ENCODE measurements at places on chromosomes 12 and 14. TPM values are rescaled to one million over a fixed set of nuclear protein-coding genes. Genes with fewer than 3 reads are reported as not detected.

- DNase-seq = no peak
Observed at GRCh38 chr12:127779301-127780045, 487.5 kb upstream of the TMEM132C start.

DNA sequence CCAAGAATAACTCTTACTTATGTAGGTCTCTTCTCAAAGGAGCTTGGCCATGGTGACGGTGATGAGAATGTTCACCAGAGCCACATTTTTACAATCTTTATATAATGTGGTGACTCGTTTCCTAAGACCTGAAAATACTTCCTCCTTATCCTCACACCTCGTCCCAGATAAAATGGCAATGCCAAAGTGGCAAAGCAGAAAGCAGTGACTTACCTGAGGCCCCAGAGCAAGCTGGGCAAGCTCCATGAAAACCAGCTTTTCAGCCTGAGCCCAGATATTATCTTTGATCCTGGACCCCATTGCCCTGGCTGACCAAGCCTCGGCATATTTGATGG is 173.6 kb upstream of the PRMT8 start:
- no peak for DNase-seq

GRCh38 chr12:89649820-89650219 is 58.8 kb downstream of the ATP2B1 start:
- DNase-seq = no peak

DNA sequence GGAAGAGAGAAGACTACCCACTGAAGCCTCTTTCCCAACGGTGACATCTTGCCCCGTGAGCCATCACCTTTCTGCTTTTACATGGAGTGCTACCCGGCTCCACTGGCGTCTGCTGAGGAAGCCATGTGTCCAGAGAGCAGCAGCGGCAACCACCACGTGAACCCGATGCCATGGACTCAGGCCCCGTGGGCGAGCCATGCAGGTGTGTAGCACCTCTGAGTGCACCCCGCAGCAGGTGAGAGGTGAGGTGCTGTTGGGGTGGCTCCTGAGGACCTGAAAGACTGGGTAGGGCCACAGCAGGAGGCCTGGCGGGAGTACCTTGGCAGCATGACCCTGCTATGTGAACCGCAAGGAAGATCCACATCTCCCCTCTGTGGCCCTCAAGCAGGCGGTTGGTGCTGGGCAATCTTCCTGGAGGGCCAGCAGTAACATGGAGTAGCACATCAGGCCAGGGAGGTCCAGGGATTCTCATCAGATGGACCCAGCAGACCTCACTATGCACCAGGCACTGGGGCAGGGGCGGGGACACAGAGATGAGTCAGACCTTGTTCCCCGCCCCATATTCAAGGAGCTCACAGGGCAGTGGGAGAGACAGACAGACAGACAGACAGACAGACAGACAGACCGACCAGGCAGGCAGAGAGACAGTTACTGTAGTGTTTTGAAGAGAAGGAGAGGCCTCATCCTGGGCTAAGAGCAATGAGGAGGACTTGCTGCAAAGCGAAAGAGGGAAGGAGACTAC is 129.6 kb downstream of the PAPOLA start:
- no peak for DNase-seq

- DNase-seq = no peak
Observed at GRCh38 chr14:56899829-56900228, 89.5 kb upstream of the OTX2 start.

DNA sequence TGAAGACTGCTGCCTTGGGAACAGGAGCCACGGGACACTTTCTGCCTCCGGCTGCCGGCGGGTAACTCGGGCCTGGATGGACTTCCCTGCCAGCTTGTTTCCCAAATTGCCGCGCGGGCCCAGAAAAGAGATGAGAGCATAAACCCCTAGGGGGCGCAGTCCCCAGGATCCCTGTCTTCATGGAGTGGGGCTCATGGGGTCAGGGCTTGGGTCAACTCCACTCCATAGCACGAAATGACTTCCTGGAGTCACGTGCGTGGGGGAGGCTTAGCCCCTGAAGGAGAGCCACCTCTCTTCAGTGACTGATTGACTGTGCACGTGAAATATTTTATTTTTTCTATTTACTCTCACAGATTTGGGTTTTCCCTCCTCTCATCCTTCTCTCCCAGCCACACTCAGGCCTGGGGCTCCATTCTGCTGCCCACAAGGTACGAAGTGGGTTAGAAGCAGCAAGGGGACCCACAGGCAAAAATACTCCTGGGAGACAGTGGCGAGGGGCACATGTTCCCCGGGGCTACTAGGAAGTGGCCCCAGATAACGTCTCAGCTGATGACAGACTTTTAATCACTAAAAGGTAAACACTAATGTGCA is 10.0 kb downstream of the PGF start:
- DNase-seq = peak; percentile 14

DNA sequence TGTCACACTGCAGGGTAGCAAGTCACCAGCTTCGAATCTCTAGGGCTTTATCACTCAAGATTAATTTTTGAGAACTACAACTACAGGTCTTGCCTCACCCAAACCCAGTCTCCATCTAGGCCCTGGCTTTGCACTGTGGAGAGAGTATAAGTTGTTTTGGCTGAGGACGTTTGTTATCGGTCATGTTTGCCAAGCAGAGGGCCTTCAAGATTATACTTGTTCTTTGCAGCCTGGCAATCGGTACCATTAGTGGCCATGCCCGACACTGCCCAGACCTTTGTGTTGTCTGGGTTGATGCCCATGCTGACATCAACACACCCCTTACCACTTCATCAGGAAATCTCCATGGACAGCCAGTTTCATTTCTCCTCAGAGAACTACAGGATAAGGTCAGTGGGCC is 25.7 kb downstream of the ARG2 start:
- DNase-seq = no peak

- no peak for DNase-seq
Observed at GRCh38 chr14:89674936-89675335, 257.9 kb upstream of the FOXN3 start.

- DNase-seq = no peak
Observed at GRCh38 chr14:66076176-66076575, 410.0 kb upstream of the CCDC196 start.

DNA sequence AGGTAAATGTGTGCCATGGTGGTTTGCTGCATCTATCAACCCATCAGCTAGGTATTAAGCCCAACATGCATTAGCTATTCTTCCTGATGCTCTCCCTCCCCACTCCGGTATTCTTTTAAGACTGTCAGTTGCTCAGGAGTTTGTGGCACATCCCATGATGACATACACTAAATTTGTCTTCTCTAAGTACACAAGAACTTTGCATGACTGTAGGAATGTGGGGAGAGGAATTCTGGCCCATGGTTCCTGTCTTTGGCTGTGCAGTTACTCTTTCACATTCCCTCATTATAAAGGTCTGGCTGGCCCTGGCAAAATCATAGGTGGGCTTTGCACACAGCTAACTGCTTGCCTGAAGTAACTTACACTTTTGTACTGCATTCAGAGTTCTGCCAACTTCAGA is 30.3 kb downstream of the HMGA2 start:
- no peak for DNase-seq

DNA sequence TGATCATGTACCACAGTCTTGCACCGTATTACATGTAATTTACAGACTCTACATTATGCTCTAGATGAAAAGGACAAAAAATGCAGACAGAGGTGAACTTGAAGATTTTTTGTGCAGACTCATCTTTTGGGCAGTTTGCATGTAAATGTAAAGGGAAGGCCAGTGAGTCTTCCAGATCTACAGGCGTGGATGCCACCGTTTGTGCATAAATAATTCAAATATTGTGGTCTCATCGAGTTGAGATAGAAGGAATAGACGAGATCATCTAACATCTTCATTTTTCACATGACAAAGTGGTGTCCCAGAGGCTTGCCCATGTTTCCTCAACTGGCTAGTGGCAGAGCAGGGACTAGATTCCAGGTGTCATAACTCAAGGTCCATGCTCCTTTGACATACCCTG is 125.2 kb downstream of the ALX1 start:
- DNase-seq = no peak

DNA sequence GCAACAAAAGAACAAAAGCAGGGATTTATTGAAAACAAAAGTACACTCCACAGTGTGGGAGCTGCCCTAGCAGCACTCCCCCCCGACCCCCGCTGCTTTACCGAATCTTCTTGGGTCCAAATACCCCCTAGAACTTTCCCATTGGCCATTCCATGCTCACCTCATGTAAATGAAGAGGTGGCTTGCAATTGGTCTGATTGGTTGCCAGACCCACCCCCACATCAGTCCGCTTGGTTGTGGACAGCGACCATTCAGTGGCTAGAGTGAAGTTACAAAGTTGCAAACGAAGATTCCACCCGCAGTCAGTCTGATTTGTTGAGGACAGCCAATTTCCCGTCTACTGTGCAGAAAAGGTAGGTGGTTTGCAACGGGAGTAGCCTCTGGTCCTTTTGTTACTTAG is 3.9 kb downstream of the STYX start:
- DNase-seq = no peak

DNA sequence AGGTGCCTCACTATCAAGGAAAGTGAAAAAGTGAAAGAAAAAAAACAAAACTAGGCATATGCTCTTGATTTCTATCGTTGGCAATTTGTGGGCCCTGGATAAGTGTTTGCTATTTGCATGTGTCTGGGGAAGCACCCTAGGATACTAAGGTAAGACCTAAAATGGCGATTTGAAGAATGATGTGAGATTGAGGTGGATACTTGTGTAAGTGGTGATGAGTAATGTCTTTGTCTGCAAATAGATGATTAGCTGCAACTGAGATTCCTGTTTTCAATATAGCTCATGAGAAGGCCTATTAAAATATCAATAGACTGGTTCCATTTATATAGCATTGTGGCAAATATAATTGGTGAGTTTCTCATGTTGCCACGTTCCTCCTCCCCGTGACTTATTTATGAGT is 261.7 kb downstream of the NEDD1 start:
- DNase-seq = no peak

DNA sequence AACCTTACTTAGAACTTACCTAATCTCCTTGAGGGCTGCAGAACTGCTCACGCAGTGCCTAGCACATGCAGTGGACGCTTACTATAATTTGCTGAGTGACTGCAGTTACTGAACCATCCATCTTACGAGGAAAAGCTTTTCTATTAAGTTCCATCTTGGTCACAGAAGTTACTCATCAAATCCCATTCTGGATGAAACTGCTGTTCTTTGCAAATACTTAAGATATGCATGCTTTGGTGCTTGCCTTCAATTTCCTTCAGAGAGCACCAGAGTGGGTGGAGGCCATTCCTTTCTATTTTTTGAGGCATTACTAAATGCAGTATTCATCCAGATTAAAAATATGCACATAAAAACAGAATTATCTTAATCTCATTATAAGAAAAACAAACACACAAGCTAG is 17.7 kb upstream of the PELI2 start:
- no peak for DNase-seq

GRCh38 chr14:24067133-24068082 is 4.0 kb upstream of the CPNE6 start:
- no peak for DNase-seq

GRCh38 chr14:34330846-34331245 is 131.2 kb downstream of the SPTSSA start:
- no peak for DNase-seq

DNA sequence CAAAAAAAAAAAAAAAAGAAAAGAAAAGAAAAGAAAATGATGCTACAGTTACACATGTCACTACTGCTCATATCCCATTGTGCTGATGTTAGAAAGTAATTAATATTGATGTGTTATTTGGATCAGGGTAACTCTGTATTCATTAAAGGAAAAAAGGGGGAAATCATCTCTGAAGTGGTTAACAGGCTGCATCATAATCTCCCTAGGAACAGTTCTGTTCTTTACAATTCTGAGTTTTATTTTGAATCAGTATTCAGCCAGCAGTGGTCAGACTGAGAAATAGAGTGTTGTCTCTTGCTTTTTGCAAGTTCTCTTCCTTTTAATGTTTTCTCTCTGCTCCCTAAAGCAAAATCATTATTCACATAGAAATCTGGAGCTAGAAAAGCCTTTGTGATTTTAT is 128.6 kb upstream of the CRY1 start:
- DNase-seq = no peak

- peak; percentile 71 for DNase-seq
Observed at GRCh38 chr12:116525418-116526001, 33.7 kb upstream of the MAP1LC3B2 start.

DNA sequence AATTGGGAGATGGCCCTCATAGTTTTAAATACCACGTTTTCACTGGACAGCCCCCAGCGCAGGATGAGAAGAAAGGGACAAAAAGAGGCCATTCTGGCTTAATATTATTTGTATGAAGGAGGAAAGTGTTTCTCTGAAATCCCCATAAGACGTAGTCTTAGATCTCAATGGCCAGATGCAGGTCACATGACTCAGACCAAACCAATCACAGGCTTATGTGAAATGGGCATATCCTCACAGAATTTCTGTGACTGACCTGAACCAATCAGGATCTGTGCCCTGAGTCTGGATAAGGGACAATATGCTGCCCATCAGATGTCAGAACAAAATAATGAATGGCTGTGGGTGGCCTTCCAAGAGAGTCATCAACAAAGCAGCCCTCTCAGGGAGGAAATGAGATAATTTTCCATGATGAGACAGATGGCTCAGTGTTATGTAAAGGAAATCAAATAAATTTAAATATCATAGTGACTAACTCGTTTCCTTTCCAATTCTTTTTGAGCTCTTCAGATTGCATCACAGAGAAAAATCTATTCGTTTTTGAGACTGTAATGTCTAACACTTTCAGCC is 1009.5 kb upstream of the TMEM132C start:
- DNase-seq = peak; percentile 26

- DNase-seq = no peak
Observed at GRCh38 chr12:42976620-42977019, 387.1 kb upstream of the PRICKLE1 start.

DNA sequence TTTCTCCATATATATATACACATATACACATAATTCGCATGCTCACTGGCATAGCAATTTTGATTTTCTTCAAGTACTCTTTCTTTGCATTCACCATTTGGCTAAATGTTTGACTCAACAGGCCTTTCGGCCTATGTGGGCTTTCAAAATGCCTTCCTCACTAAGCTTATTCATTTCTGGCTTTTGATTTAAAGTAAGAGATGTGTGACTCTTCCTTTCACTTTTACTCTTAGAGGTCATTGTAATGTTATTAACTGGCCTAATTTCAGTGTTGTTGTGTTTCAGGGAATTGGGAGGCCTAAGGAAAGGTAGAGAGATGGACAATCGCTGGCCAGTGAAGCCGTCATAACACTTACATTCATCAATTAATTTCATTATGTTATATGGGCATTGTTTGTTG is 14.5 kb upstream of the KLRD1 start:
- DNase-seq = no peak

DNA sequence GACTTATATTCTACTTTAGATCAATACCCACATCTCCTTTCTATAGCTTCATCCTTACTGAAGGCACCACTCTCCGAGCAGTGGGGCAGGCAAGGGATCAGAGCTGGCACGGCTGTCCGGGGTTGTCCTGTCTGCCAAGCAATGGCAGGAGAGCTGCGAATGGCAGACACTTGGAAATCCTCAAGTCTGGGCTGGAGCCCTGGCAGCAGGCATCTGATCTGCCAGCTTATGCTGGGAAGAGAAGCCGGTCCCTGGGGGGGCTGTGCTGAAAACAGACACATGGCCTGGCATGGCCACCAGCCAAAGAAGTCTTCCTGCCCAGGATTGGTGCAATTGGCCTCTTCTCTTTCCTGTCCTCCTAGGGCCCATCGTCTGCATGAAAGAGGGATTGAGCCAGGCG is 280.2 kb upstream of the PWP1 start:
- DNase-seq = no peak

Gene ANKRD33
- not detected for total RNA-seq

Gene ERBB3
- total RNA-seq = not detected

Gene CLEC6A
- total RNA-seq = not detected

Gene OR11G2
- not detected for total RNA-seq

Gene LUM
- total RNA-seq = 812 TPM

Gene SYT10
- total RNA-seq = not detected

Gene TMEM179
- total RNA-seq = not detected

Gene RNASE1
- total RNA-seq = not detected

Gene KRT77
- total RNA-seq = not detected

Gene SIRT4
- 0.60 TPM for total RNA-seq

Gene EDDM3A
- total RNA-seq = not detected

All from SJSA1 (cell line).